ENCODE measurements at places on chromosomes 6 and 20.

DNA sequence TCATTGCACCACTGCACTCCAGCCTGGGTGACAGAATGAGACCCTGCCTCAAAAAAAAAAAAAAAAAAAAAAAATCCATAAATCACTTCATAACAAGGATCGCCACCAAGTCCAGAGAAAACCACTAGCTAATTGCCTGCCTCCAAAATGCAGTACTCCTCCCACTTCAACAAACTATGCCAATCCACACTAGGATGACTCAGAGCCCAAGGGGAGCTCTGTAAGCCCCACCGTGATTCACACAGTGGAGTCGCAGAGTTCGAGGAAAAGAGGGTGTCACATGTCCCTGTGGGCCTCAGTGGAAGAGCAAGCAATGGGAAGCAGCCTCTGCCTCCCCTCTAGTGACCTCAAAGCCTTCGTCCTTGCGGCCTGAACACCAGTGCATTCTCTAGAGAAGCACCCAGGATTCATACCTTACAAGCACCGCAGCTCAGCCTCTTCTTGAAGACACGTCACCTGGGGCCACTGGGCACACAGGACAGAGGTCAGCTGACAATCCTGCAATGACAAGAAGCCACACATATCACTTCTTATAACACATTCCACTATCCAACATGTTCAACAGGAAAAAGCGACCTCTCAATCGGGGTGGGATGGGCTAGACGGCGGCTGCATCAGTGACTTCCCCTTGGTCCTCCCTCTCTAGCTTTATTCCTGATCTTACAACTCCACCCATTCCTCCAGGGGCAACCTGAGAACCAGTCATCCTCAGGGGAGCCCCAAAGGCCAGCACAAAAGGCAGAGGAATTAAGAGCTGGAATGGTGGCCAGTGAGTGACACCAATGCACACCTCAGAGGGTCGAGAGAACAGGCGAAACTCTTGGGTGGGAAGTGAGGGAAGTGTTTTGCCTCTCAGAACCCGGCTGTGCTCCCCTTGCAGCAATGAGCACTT, 8.9 kb downstream of the SNHG17 start:
- DNase-seq, result no peak

- no peak for DNase-seq
These were observed 69.4 kb upstream of the FBXL4 start for GRCh38 chr6:99017150-99017549.

- no peak for DNase-seq
These were observed 400.2 kb downstream of the HACE1 start for GRCh38 chr6:104459543-104459942.

- DNase-seq, result no peak
These were observed 198.2 kb upstream of the PDE10A start for GRCh38 chr6:165861226-165861625.

DNA sequence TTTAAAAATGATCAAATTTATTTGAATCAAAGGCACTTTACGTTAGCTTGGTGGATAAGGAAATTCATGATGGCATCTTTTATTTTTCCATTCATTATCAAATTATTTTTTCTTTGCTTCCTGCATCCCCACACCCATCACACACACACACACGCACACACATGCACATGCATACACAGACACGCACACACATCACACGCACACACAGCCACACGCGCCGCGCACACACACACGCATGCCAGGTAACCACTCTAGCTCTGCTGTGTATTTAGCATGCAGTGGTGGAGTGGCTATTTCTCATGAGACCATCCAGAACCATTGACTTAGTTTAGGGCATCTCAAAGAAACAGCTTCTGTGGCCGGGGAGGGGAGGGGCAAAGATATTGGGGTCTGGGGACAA, 47.0 kb downstream of the GNAS start:
- DNase-seq, result no peak

DNA sequence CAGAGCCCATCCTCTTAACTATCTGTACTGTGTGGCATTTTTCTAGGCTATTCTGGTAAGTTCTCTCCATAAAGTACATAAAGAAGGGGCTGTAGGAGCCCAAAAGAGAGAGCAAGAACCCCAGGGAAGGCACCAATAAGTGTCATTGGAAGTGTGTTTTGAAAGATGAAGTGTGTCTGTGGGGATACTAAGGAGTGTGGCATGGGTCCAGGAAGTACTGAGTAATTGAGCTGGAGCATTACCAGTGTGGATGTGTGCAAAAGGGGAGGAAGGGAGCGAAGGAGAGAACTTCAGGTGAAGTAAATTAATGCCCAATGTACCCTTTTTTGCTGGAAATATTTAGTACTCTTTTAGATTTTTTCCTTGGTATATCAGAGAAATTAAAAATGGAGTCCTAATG, 63.9 kb downstream of the KCNS1 start:
- no peak for DNase-seq

DNA sequence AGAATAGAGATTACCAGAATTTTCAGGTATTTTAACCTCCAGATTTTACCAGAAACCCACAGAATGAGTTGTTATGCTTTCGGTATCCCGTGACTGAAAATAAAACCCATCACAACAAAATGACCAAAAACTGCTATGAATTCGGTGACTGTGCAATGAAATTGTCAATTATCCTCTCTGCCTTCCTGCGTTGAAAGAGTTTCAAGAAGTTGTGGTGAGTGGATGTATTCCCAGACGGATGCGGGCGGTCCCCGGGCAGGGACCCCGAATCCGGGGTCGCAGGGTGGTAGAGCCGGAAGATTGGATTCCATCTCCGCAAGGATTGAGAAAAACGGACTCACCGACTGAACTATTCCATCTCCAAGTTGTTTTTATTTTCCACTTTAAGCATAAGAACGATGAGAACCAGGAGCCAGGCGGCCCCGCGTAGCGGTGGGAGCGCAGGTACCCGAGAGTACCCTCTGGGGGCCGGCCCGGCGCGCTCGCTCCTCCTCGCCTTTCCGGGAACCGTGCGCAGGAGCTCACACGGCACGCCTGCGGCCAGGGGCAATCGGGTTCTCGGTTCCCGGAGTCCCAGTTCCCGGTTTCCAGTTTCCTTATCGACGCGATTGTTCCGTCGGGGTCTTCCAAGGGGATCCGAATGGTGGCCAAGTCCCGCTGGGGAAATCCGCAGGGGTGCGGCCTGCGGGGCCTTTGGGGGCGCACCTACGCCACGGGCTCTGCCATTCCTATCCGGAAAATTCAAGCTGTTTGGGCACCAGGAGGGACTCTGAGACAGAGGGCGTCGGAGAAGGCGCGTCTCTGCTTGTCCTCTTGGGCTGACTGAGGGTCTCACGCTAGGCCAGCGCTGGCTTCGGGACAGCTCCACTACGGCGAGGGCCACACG, 104.9 kb upstream of the PRDM1 start:
- DNase-seq, result no peak

GRCh38 chr6:40809627-40810026, 222.5 kb upstream of the LRFN2 start:
- no peak for DNase-seq

DNA sequence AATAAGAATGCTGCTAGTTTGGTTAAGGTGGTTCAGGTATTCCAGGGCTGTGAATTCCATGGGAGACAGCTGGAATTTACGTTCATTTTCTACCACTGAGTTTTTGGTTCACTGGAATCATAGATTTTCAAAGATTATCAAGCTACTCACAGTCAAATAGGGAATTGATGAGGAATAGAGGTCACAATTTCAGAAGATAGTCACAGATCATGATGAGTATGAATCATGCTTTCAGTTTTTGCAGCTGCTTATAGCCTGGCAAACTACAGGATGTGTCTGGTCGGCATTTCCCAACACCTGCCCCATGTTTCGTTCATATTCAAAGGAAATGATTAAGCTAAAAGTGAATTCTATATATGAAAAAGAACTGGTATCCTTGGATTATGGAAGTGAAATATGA, 58.7 kb downstream of the BCKDHB start:
- no peak for DNase-seq

- DNase-seq, result no peak
These were observed 52.9 kb upstream of the FNDC1 start for GRCh38 chr6:159116343-159116742.

DNA sequence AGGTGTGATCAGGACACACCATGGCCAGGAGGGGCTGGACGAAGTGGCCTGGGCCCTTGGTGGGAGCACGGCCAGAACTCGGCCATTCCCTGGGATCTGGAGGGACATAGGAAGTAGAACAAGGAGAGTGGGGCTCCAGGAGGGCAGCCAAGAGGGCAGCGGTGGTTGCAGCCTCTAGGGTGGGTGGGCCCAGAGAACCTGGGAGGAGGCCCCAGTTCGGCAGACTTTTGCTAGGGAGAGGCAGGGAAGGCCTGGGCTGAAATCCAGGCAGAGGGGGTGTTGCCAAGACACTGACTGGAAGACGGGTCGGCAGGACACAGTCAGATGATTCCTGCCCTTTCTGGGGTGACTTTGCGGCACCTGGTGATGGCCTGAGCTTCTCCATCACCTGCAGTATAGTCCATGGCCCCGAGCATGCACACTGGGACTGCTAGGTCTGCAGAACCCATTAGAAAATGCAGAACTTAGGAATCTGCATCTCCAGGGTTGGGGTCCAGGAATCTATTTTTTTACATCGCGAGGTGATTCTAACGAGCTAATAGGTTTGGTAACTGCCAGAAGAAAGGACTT, 224.8 kb downstream of the SYNDIG1 start:
- no peak for DNase-seq

GRCh38 chr20:50528804-50529351, 18.7 kb downstream of the PTPN1 start:
- DNase-seq, result no peak

GRCh38 chr6:65646544-65646943, 60.5 kb downstream of the EYS start:
- DNase-seq, result no peak

- no peak for DNase-seq
These were observed 15.2 kb downstream of the CHMP4B start for GRCh38 chr20:33826270-33826897.

DNA sequence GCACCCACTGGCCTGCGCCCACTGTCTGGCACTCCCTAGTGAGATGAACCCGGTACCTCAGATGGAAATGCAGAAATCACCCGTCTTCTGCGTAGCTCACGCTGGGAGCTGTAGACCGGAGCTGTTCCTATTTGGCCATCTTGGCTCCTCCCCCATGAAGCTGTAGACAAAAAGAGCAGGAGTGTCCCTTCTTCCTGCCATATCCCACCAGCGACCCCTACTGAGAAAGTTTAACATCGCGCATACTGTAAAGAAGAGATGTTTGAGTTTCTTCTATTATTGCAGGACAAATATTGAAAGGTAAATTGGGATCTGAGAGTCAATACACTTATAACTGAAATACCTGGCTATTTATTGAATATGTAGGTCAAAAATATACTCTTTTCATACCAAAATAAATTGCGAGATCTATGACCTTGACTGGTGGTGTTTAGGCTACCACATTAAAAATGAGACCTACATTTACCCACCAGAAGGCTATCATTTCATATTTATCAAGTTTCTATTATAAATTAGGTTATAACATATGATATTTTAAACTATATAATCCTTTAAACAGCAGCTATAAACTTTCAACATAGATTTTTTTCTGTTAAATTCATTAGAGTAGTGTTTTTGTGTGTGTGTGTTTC, 586.3 kb downstream of the HTR1B start:
- peak; percentile 57 for DNase-seq

GRCh38 chr20:21623074-21623780, 82.2 kb upstream of the PAX1 start:
- peak; percentile 64 for DNase-seq

DNA sequence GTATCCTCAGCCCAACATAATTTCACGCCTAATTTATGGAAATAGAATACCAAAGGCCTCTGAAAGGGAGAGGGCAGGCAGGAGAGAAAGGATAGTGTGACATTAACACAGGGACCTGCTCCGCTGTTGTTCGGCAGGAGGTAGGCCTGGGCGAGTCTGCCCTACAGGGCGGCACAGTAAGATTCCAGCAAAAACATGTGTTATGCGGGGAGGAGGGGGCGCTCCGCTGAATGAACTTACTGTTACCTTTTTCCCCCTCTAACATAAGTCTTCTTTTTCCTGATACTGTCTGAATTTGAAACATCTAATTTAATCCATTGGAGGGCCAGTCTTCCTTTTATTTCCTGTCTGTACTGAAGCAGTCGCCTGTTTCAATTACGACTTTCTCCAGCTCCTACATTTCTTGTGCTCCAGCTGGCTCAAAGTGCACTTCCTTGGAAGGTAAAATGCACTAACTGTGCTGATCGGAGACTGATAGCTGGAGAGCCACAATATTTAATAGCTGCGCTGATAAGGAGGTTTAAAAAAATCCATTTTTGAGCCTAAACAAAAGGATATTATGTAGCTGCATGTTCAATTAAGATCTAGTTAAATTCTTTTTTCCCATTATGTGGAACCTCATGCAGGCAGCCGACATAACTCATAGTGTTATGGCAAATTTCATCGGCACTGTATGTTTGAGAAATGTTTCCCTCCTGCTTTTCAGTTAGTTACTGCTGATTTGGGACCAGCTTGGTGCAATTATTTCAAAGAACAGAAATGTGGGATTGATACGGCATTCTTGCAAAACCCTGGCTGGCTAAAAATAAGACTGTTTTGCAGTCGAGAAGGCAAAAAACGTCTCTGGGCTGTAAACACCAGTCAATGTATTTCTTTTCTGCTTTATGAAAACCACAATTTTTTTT, 193.0 kb downstream of the FOXC1 start:
- DNase-seq, result peak; percentile 78

- no peak for DNase-seq
These were observed 58.4 kb upstream of the TOP1 start for GRCh38 chr20:40970218-40970617.

DNA sequence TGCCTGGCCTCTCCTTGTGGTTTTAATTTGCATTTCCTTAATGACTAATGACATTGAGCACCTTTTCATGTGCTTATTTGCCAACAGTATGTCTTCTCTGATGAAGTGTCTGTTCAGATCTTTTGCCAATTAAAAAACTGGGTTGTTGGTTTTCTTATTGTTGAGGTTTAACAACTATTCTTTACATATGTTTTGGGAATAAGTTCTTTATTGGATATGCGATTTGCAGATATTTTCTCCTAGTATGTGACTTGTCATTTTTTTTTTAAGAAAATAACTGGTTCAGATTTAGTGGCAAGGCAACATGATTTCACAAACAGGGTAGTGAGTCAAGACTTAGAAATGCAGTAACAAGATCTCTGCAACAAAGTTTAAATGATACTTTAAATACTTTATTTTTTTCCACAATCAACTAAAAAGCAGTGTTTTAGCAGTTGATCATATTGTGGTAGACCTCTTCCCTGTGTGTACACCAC, 67.8 kb downstream of the TIAM2 start:
- DNase-seq, result no peak
